ENCODE measurements at places on chromosomes 7 and 10. TPM values are rescaled to one million over a fixed set of nuclear protein-coding genes. Genes with fewer than 3 reads are reported as not detected.

GRCh38 chr10:47140761-47141348 lies 159.1 kb upstream of the GDF10 start:
- no peak for DNase-seq
- H3K27ac ChIP-seq, result no peak overlapping the region
- no peaks in the 10 kb centered on the region for H3K27me3 ChIP-seq
- no peak overlapping the region for H3K4me3 ChIP-seq

DNA sequence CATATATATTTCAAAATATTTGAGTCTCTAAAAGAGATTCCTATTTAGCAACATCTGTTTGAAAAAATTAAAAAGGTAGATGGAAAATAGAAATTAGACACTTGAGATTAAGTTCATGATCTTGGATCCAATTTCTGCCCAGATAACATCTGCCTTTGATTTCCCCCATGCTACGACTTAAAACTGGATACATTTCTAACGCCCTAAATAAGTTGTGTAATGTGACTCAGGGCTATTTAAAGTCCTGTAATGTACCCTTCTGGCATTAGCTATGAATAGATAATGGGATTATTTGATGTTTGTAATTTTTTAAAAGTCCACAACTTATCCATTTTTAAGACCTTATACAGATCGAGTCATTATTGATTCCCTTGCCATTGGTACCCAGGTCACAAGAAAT lies 23.4 kb downstream of the CFAP43 start:
- no peak overlapping the region for H3K4me3 ChIP-seq
- H3K27me3 ChIP-seq, result no peaks in the 10 kb centered on the region
- DNase-seq, result no peak
- H3K27ac ChIP-seq, result no peak overlapping the region
- H3K36me3 ChIP-seq, result peaks cover 4% of the 10 kb centered on the region

- H3K4me3 ChIP-seq, result no peak overlapping the region
- no peaks in the 10 kb centered on the region for H3K36me3 ChIP-seq
- DNase-seq, result no peak
Measured at GRCh38 chr7:48176356-48176893, 5.2 kb downstream of the ABCA13 start.

GRCh38 chr10:24344279-24344678 lies 135.3 kb downstream of the KIAA1217 start:
- peak overlapping the region; percentile 52 for H3K4me3 ChIP-seq
- DNase-seq, result peak; percentile 91
- peaks cover 5% of the 10 kb centered on the region for H3K36me3 ChIP-seq
- H3K27me3 ChIP-seq, result no peaks in the 10 kb centered on the region

DNA sequence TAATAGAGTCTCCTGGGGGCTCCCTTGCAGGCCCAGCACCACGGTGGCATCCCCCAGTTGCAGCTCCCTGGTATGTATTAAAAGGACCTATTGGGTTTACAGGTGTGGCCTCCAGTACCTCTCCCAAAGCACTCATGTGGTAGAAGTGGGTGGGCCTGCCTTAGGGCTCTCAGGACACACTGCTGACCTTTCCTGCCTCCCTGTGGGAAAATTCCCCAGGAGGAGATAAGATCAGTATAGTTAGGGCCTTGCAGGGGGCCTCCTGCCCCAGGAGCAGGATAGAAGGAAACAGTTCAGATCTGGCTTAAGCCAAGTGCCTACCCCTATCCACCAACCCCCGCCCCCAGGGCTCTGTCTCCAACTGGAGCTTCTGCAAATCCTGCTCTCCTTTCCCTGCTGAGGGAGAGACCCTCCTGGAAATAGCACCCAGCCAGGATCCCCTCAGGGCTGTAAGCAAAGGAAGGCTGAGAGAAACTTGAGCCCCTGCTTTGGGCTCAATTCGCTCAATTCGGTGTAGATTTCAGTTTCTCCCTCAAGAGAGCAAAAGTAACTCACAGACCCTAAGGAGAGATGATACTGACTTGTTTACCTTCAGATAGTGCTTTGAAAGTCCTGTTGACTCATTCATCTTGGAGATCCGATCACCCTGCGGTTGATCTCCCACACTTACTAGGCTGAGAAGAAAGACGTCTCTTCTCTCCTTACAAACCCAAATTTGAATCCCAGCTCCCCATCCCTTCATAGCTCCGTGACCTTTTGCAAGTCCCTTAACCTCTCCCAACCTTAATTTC lies 130.6 kb downstream of the WDR11 start:
- no peaks in the 10 kb centered on the region for H3K36me3 ChIP-seq
- no peak overlapping the region for H3K4me3 ChIP-seq
- no peak overlapping the region for H3K27ac ChIP-seq
- peaks cover 9% of the 10 kb centered on the region for H3K27me3 ChIP-seq

DNA sequence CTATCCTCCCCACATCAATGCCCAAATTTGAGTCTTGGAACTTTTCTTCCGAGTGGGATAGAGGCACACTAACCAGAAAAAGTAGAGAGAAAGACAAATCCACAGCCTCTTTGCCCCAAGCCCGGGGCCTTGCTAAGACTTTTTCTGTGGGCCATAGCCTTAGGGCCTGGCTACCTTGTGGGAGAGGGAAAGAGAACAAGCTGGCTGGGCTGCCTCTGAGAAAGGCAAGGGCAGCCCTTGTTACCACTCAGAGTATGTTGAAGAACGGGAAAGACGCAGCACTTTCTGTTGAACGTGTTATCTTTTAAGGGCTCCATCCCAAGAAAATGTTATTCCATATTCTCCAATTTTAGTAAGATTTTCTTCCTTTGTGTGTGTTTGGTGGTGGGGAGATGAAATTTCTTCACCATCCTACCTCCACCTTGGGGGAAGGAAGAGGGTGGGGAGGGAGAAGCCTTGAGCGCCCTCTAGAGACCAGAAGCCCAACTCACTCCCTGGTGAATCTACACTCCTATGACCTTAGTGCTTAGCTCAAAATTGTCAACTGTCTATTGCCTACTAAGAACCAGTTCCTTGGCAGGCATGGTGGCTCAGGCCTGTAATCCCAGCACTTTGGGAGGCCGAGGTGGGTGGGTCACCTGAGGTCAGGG lies 3.9 kb upstream of the NRF1 start:
- H3K27me3 ChIP-seq, result no peaks in the 10 kb centered on the region
- peak; percentile 50 for DNase-seq
- no peak overlapping the region for H3K4me3 ChIP-seq
- no peak overlapping the region for H3K27ac ChIP-seq

DNA sequence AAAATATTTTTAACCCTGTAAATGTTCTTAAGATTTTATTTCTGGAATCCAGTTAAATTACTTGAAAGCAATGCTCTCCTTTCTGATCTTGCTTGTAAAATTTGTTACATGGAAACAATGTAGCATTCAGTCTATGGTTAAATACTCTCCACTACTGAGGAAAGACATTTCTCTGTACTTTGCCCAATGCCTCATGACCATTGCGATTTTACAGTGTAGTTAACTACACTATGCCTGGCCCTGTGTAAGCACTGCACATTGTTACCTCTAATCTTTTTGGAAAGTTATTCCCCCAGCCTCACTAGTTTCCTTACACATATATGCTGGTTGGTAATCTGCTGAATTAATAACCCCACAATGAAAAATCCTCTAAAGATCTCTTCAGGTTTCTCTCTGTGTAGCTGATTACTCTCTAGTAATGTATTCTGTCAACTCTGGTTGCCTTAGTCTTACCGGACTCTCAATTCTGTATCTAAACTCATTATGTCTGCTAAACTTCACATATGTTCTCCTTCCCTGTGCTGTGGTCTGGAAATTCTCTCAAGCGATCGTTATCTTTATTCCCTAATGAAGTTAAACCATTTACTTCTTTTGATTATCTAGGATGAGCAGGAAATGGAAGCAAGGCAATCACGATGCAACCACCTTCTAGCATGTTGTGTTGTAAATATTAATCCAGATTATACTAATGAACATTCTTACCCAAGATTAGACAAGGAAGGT lies 58.7 kb upstream of the TMEM106B start:
- no peaks in the 10 kb centered on the region for H3K4me1 ChIP-seq
- no peak for DNase-seq
- no peak overlapping the region for H3K4me3 ChIP-seq
- no peak overlapping the region for H3K27ac ChIP-seq

- H3K4me3 ChIP-seq, result no peak overlapping the region
- H3K27me3 ChIP-seq, result no peaks in the 10 kb centered on the region
- peaks cover 45% of the 10 kb centered on the region for H3K4me1 ChIP-seq
- no peak overlapping the region for H3K27ac ChIP-seq
- peaks cover 5% of the 10 kb centered on the region for H3K36me3 ChIP-seq
Measured at GRCh38 chr7:47587351-47587750, 5.4 kb upstream of the TNS3 start.

The EPHB6 gene
- 1.4 TPM for total RNA-seq

The AS3MT gene
- total RNA-seq, result 0.25 TPM

The STRIP2 gene
- total RNA-seq, result 18.3 TPM

- no peaks in the 10 kb centered on the region for H3K36me3 ChIP-seq
- peak; percentile 15 for DNase-seq
- no peak overlapping the region for H3K4me3 ChIP-seq
- no peaks in the 10 kb centered on the region for H3K4me1 ChIP-seq
- no peak overlapping the region for H3K27ac ChIP-seq
- H3K27me3 ChIP-seq, result peaks cover 59% of the 10 kb centered on the region
Measured at GRCh38 chr7:45178241-45179225, 20.9 kb downstream of the RAMP3 start.

GRCh38 chr7:73881352-73882046 lies 20.5 kb downstream of the TMEM270 start:
- no peak for DNase-seq
- peaks cover 7% of the 10 kb centered on the region for H3K4me1 ChIP-seq
- no peaks in the 10 kb centered on the region for H3K36me3 ChIP-seq
- no peak overlapping the region for H3K4me3 ChIP-seq
- H3K27me3 ChIP-seq, result no peaks in the 10 kb centered on the region

GRCh38 chr7:19317461-19317860 lies 172.2 kb upstream of the FERD3L start:
- H3K27ac ChIP-seq, result no peak overlapping the region
- H3K4me3 ChIP-seq, result no peak overlapping the region
- no peaks in the 10 kb centered on the region for H3K36me3 ChIP-seq
- H3K4me1 ChIP-seq, result peaks cover 25% of the 10 kb centered on the region
- H3K27me3 ChIP-seq, result no peaks in the 10 kb centered on the region
- peak; percentile 3 for DNase-seq

DNA sequence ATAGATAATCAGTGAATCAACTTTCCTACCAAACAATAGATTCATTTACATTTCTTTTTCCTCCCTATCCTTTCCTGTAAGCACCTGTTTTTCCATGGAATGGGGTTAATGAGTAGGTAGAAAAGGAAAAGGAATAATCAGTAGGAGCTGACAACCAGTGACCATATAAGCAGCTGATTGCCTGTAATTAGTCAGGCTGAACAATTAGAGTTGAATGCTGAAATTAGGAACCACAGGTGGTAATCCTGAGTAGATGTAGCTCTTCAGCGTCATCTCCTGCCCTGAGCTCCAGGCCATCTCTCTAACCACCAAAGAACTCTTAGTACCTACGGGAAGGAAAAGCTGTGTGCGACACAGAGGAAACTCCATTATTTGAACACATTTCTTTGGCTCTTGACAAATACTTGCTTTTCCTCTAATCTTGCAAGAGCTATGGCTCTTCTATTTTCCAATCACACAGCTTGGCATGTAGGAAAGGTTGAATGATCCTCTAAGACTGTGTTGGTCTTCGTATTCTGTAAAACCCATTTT lies 63.8 kb downstream of the KLHDC10 start:
- H3K27ac ChIP-seq, result no peak overlapping the region
- H3K4me3 ChIP-seq, result no peak overlapping the region
- H3K4me1 ChIP-seq, result no peaks in the 10 kb centered on the region

GRCh38 chr10:103013416-103013815 lies 95.3 kb downstream of the CNNM2 start:
- H3K4me3 ChIP-seq, result no peak overlapping the region
- H3K36me3 ChIP-seq, result no peaks in the 10 kb centered on the region
- H3K27ac ChIP-seq, result no peak overlapping the region
- no peaks in the 10 kb centered on the region for H3K4me1 ChIP-seq
- no peaks in the 10 kb centered on the region for H3K27me3 ChIP-seq

DNA sequence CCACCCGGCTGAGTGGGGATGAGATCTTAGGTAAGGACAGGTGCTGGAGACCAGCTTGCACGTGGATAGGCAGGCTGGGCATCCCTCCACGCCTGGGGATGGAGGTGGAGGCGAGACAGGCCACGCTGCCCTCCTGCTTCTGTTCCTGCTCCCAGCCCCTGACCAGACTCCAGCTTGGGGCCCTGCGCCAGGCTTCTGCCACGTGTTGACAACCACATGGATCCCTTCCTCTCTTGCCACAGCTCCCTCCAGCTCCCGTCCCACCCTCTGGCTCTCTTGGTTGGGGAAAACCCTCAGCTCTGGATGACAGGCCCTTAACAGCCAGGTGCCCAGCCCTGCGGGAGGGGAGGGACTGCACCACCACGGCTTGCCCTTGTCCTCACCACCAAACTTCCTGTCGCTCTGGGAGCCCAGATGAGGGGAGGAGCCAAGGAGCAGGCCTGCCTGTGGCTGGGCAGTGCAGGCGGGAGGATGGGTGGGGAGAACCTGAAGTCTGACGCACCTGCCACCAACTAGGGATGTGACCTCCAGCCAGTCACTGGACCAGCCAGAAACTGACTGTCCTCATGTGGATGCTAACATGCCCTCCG lies 36.0 kb downstream of the KCNH2 start:
- H3K4me1 ChIP-seq, result peaks cover 29% of the 10 kb centered on the region
- no peaks in the 10 kb centered on the region for H3K36me3 ChIP-seq
- no peak for DNase-seq
- no peaks in the 10 kb centered on the region for H3K27me3 ChIP-seq

GRCh38 chr7:44881066-44881600 lies 4.2 kb downstream of the PURB start:
- H3K36me3 ChIP-seq, result peaks cover 45% of the 10 kb centered on the region
- no peaks in the 10 kb centered on the region for H3K27me3 ChIP-seq
- H3K27ac ChIP-seq, result peak overlapping the region; percentile 27
- DNase-seq, result no peak
